ENCODE measurements at places on chromosomes 3 and 15.

DNA sequence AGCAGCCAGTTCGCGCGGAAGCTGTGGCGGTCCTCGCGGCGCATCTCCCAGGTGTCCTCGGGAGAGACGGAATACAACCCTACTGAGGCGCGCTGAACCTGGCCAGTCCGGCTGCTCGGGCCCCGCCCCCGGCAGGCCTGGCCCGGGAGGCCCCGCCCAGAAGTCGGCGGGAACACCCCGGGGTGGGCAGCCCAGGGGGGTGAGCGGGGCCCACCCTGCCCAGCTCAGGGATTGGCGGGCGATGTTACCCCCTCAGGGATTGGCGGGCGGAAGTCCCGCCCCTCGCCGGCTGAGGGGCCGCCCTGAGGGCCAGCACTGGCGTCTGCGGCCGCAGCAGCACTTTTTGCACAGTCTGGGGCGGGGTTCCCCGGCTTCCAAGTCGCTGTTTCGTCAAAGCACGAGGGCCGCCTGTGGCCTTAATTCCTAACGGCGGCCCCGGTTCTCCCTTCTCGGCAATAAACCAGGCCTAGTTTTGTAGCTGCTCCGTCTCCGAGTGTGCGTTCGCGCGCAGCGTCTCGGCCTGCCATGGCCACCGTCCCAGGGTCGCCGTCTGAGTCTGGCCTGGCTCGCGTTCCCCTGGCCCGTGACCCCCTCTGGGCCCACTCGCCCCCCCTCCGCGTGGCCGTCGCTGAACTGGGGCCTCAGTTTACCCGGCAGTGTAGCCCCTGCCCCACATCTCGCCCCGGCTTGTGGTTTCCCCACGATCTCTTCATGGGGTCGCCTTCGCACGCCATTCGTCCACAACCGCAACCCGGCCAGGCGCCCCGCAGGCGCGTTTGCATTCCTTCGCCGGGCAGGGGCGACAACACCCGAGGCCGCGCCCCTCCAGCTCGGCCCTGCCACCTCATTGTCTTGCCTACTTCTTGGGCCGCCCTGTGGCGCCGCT is 30.0 kb downstream of the NBEAL2 start:
- DNase-seq, result peak; percentile 82

DNA sequence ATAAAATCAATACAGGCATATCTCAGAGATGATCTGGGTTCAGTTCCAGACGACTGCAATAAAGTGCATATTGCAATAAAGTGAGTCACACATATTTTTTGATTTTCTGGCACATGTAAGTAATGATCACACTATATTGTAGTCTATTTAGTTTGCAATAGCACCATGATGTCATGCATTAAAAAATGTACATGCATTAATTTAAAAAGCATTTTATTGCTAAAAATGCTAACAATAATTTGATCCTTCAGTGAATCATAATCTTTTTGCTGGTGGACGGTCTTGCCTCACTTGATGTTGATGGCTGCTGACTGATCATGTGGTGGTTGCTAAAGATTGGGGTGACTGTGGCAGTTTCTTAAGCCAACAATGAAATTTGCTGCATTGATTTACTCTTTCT is 511.1 kb downstream of the OTOL1 start:
- DNase-seq, result peak; percentile 9

DNA sequence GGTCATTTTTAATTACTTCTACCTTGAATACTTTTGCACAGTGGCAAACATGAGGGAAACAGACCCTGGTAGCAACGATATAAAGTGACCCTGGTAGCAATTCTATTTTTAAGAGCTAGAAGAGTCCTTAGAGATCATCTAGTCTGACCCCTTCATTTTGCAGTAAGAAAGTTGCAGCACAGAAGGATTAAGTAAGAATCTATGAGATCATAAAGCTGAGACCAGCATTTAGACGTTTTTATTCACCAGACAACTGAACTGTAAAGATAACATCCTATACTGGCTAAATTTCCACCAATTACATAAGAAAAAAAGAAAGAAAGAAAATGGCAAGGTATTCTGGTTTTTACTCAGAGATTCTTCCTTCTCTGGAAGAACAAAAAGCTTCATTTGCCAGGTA is 49.9 kb downstream of the LRRFIP2 start:
- no peak for DNase-seq

- DNase-seq, result no peak
These were observed 88.6 kb upstream of the ZNF280D start for GRCh38 chr15:56821721-56822425.

DNA sequence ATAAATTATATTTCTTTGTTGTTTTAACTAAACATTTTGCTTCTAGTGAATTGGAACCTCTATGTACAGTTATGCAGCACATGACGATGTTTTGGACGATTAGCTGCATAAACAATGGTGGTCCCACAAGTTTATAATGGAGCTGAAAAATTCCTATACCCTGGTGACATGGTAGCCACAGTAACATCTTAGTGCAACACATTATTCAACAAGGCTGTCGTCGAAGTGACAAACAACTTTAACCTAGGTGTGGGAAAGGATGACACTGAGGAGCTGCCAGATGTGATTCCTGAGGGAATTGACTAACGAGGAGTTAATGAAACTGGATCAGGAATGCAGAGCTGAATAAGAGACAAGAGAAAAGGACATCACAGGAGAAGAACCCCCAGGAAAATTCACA is 588.9 kb upstream of the EPHA6 start:
- no peak for DNase-seq

All from GM04504 (cell line).